ENCODE measurements at places on chromosomes 5 and 9. TPM values are rescaled to one million over a fixed set of nuclear protein-coding genes. Genes with fewer than 3 reads are reported as not detected.
A peak's percentile ranks its signal among the peaks of the same experiment; 100 is the strongest.

ANKRD31 gene
- total RNA-seq: 0.14 TPM

SH3RF2 gene
- 12.4 TPM for total RNA-seq

DNA sequence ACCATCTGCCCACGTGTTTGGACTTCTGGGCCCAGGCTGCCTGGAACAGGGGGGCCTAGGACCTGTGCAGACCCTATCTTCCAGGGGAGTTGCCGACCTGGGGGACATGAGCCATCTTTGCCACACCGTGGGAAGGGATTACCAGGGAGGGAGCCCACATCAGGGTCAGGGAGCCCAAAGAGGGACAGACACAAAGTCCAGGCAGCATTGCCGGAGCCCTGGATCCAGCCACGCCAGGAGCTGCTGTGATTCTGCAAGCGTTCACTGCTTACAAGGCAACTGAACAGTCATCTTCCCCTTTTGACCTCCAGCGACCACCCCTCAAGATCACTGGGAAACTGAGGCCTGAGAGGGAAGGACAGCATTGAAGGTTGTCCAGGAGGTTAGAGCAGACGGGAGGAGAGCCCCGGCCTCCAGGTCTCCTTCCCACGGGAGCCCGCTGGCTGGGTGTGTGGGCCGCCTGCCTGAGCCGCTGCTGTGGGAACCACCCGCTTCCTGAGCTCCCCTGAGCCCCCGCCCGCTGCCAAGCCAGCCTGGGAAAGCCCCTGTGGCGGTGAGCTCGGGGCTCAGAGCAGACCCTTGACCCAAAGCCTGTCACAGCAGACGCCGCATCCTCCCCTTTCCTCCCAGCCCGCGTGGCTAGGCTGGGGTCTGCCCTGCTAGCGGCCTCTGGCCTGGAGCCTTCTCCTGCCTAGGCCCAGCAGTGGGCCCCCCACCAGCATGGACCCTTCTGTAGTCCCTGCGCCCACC, 17.1 kb upstream of the NOTCH1 start:
- no peak for DNase-seq

- DNase-seq: peak; percentile 46
Measured at GRCh38 chr9:127136081-127136879, 13.8 kb upstream of the ANGPTL2 start.

GRCh38 chr5:126857472-126858410, 80.8 kb downstream of the LMNB1 start:
- no peak for DNase-seq
